ENCODE measurements at places on chromosomes 2 and 18.

DNA sequence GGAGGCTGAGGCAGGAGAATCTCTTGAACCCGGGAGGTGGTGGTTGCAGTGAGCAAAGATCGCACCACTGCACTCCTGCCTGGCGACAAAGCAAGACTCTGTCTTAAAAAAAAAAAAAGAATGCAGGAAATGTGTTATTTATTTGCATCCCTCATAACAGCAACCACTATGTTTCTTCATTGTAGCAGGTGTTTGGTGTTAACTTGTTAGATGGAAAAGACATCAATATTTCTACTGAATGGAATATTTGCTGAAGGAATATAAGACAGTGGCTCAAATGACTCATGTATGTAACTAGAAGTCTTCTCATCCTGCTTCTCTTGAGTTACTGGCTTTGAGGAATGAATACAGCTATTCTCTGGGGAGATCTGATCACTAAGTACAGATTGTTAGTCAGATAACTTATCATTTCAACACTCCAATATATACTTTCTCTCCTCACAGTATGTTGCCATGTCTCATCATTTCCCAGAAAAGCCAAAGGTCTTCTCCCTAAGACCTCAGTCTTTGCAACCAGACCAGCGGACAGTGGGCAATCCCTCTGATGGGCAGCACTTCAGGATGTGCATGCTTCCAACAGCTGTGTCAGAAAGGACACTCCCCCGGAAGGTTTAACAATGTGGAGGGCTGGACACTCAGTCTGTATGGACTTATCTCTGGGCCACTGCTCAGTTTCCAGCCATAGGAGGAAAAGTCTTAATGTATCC, 104.4 kb upstream of the STK17B start:
- no peak for DNase-seq

- DNase-seq = no peak
These were observed 13.1 kb downstream of the ZAP70 start for GRCh38 chr2:97726261-97727064.

- DNase-seq = no peak
These were observed 53.1 kb downstream of the CWC22 start for GRCh38 chr2:179954026-179954425.

DNA sequence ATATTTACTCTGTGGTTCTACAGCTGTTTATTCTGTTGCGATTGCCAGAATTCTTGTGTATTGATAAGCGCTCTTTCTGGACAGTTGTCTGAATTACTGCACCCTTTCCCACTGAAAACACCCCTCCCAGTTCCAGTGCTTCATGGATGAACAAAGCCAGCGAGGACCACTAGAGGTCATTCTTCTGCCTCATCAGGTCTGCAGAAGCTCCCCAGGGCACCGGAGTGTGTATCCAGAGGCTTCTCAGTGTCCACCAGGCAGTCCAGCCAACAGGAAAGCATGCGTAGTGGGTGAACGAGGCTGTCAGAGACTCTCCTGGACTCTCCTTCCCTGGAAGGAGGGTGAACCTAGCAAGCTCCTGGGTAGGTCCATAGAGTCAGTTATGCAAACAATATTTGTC, 40.6 kb upstream of the INHBB start:
- DNase-seq = peak; percentile 20

- no peak for DNase-seq
These were observed 810.8 kb downstream of the NRXN1 start for GRCh38 chr2:50221106-50221505.

- no peak for DNase-seq
These were observed 15.9 kb downstream of the CCDC93 start for GRCh38 chr2:117997872-117998454.

- DNase-seq = no peak
These were observed 44.3 kb downstream of the NTSR2 start for GRCh38 chr2:11625671-11626070.

- no peak for DNase-seq
These were observed 45.0 kb downstream of the SLC38A11 start for GRCh38 chr2:164910101-164910899.

- DNase-seq = no peak
These were observed 311.4 kb downstream of the LRRTM1 start for GRCh38 chr2:79993144-79993543.

- DNase-seq = no peak
These were observed 141.1 kb downstream of the CELF4 start for GRCh38 chr18:37424507-37424906.

GRCh38 chr18:49709347-49709690, 104.0 kb downstream of the ACAA2 start:
- DNase-seq = no peak

DNA sequence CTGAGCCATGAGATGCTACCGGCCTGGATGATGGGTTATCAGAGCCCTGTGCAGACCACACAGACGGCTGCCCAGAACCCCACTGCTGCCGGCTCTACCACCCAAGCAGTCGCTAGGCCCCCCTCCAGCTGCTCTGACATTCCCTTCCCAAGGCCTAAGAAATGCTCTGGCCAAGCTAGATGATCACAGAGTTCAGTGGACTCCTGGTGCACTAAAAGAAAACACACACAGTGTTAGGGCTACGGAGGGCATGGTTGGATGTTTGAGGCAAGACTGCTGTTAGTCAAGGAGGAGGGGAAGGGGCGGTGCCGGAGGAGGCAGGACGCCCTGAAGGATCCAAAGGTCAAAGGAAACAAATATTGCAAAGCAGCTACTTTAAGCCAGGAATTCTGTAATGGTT, 174.5 kb downstream of the MYCN start:
- no peak for DNase-seq

- no peak for DNase-seq
These were observed 20.1 kb downstream of the TMEM17 start for GRCh38 chr2:62485761-62486438.

GRCh38 chr18:11666176-11666575, 22.9 kb upstream of the GNAL start:
- DNase-seq = no peak

DNA sequence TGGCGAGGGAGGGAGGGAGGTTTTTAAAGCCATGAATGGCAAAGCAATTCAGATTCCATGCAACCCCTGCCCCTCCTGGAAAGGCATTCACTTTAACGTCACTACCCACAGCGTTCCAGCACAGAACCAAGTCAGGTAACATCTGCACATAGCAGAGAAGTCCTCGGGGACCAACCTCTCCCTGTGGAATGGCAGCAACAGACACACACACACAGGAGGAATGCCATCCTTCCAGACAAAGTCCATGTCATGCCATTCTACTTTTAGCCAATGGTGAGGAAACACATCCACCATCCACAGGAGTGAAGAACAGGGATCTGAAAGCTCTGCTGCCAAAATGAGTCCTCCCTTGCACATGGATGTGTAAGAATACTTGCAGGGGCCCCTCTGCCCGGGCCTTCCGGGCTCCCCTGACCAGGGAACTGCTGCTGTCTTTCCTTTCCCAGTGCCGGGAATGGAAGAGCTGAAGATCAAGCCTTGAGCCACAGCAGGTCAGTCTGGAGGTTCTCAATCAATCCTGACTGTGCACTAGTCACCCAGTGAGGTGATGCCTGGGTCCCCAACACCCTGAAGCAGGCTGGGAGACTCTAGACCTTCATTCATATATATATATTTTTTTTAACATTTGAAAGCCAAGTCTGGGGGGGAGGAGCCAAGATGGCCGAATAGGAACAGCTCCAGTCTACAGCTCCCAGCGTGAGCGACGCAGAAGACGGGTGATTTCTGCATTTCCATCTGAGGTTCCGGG, 63.7 kb downstream of the UXS1 start:
- DNase-seq = no peak

- no peak for DNase-seq
These were observed 75.3 kb upstream of the NCK2 start for GRCh38 chr2:105669384-105669891.

DNA sequence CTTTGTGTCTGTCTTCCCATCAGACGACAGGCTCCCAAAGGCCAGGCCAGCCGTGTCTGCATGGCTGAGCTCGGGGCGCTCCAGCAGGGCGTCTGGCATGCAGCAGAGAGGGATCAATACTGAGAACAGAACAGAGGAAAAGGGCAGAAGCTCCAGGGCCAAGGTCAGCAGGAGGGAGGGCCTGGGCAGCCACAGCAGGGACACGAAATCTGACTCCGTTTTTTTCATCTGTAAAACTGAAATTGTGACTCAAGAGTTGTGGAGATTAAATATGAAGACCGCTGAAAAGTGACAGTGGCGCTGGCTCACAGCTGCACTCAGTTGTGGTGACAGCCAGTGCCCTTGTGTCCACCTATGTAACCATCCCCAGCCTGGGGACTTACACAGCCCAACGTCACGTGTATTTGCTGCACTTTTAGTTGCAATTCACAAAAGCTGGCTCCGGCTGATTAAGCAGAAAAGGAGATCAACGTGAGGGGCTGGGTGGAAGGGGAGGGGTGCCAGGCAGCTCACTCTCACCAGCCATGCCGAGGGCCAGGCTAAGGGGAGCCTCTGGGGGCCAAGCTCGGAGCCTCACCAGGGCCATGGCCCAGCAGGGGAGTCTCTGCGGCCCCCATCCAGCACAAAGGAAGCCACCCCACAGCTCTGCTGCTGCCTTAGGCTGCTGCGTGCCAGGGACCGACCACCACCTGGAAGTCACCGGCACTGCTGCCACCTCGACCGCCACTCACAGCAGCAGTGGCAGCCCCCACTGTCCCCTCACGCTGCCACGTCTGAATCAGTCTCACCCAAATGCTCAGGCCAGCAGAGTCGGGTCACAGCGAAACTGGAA, 74.7 kb downstream of the EIPR1 start:
- DNase-seq = no peak

GRCh38 chr2:28962505-28962904, 18.6 kb upstream of the TOGARAM2 start:
- no peak for DNase-seq

DNA sequence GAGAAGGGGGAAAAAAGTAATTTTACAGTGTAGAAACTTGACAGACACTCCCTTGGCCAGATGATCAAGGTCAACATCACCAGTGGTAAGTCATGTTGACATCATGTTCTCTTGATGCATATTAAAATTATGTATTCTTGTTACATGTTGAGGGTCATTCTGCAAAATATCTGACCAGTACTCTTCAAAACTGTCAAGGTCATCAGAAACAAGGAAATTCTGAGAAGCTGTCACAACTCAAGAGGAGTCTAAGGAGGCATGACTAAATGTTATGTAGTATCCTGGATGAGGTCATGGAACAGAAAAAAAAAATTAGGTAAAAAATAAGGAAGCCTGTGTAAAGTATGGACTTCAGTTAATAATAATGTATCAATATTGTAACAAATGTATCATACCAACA, 6.3 kb downstream of the SGPP2 start:
- no peak for DNase-seq

DNA sequence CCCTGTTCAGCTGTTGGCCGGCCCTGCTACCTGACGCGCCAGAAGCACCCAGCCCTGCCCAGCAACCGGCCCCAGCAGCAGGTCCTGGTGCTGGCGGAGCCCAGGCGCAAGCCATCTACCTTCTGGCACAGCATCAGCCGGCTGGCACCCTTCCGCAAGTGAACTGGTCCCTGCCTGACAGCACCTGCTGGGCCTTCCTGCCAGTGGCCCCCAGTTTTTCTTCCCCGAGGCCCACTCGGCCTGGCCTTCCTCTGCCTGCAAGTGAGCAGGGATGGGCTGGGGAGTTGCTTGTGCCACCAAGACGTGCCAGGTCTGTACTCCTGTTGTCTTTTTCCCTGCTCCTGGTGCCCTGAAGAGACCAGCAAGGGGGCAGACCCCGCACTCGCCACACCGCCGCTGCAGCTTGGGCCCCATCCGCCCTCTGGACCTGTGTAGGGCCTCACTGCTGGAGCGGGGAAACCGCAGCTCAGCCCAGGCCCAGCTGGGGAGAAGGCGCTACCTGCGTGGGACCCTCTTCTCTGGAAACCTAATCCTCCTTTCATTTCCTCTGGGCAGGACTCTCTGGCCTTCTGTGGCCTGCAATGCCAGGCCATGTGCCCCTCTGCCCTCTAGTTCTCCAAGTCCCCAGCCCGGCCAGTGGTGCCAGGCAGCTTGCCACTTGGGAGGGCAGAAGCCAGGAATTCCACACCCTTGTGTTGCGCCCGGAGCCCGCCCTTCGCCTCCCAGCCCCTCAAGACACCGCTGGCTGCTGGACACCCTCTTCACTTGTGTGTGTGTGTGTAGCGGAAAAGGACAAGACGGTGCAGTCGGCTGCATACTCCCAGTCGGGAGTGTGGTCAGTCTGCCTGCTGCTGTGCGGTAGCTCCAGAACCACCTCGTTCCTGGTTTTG, 47.0 kb downstream of the FAM168B start:
- no peak for DNase-seq

DNA sequence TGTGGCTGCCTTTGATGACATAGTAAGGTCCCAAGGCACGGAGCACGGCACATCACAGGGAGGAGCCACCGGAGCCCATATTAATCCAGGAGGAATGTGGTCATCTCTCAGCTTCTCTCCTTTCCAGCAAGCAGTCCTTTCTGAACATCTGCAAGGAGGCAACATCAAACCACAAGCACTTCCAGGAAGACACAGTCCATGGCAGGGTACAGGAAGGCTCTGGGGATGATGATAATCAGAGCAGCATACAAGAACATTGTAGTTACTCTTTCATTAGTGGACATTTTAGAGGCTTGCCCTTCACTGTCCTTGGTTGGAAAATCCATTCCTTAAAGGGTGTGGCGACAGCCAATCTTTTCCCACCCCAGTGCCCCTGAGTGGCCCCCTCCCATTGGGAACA, 31.1 kb downstream of the YPEL5 start:
- DNase-seq = no peak

GRCh38 chr2:240662681-240663080, 20.0 kb downstream of the AQP12B start:
- DNase-seq = no peak

GRCh38 chr2:223846515-223846914, 9.1 kb upstream of the AP1S3 start:
- peak; percentile 62 for DNase-seq

DNA sequence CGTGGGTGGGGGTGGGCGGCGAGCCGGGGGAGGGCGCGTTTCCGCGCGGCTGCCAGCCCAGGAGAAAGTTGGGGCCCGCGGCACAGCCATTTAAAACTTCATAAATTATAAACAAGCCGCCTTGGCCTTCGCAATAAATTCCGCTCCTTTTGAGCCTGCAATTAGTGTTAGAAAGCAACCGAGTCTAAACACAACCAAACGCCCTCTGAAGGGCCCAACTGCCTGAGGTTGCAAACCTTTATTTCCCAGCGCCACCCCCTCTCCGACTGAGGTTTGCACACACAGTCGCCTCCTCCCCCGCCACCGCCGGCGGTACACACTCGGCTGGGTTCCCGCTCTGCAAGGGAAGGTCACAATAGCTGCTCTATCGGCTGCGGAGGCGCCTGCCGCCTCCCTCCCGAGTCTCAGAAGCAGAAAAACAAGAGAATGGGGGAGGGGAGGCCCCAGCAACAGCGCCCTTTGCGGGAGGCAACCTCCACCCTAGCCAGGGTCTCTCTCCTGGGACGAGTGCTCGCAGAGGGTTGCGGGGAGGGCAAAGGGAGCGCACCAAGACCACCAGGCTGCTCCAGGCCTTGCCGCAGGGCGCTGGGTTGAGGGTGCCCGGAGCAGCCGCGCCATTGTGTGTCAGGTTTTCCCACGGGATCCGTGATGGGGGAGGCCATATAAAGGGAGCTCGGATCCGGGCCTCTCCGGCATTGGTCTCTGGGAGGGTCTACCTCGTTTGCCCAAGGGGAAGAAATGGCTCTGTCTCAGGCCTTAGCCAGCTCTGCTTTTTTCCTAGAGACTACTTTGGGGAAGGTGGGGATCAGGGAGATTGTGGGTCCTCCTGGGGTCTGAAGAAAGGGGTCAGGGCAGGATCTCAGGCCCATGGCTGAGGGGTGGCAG, 13.4 kb upstream of the HOXD1 start:
- DNase-seq = no peak

- no peak for DNase-seq
These were observed 27.5 kb upstream of the ACVR1 start for GRCh38 chr2:157903626-157904025.

GRCh38 chr18:9629709-9630108, 15.3 kb upstream of the PPP4R1 start:
- DNase-seq = no peak
